Esophagus squamous epithelium (tissue), 5 donors: ENCODE measurements at places on chromosomes 3 and 15. TPM values are rescaled to one million over a fixed set of nuclear protein-coding genes. Genes with fewer than 3 reads are reported as not detected.

The FILIP1L gene
- 2.5 TPM for total RNA-seq

The BTD gene
- total RNA-seq: 10.2 TPM

GRCh38 chr3:120070263-120070981 is 23.8 kb downstream of the GSK3B start:
- H3K27ac ChIP-seq: no peak overlapping the region
- DNase-seq: no peak

GRCh38 chr3:127304121-127304744 is 16.4 kb upstream of the PRR20G start:
- peak overlapping the region; percentile 67 for H3K27ac ChIP-seq
- DNase-seq: no peak
- no peaks in the 10 kb centered on the region for H3K36me3 ChIP-seq
- no peak overlapping the region for H3K4me3 ChIP-seq
- H3K27me3 ChIP-seq: peaks cover 43% of the 10 kb centered on the region

GRCh38 chr3:143081844-143082778 is 37.5 kb upstream of the CHST2 start:
- H3K36me3 ChIP-seq: no peaks in the 10 kb centered on the region
- DNase-seq: peak; percentile 1
- no peak overlapping the region for H3K27ac ChIP-seq

The ANKUB1 gene
- not detected for total RNA-seq

DNA sequence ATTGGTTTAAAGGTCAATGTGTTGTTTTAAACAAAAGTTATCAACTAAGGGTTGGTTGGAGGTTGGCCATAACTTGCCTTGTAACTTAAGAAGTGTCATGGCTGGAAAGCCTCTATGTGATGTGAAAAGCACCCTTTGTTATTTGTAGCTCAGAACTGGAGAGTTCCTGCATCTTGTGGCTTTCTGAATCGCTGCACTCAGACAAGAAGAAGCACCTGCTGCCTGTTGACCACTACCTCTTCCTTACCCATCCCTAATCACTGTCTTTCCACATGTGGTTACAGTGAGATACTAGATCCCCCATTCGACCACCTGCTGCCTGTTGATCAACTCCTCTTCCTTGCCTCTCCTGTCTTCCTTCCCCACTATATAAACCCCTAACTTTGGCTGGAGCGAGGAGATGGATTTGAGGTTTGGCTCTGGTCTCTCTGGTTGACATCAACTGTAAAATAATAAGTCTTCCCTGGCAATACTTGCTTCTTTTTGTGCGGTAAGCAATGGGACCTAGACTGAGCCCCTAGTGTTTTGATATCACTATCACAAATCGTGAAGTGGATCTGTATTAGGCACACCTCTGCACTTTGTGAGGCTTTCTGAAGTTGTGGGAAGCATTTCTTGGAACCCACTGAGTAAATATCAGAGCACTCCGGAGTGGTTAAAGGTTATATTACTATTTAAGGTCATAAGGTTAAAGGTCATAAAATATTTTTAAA is 13.8 kb downstream of the RPL39L start:
- H3K4me1 ChIP-seq: no peaks in the 10 kb centered on the region
- DNase-seq: no peak
- H3K27ac ChIP-seq: no peak overlapping the region
- no peak overlapping the region for H3K4me3 ChIP-seq
- H3K27me3 ChIP-seq: no peaks in the 10 kb centered on the region
- H3K36me3 ChIP-seq: peaks cover 9% of the 10 kb centered on the region

GRCh38 chr3:196075013-196075412 is 6.9 kb downstream of the TFRC start:
- H3K4me3 ChIP-seq: no peak overlapping the region
- H3K36me3 ChIP-seq: peaks cover 69% of the 10 kb centered on the region
- H3K4me1 ChIP-seq: peaks cover 9% of the 10 kb centered on the region

The DZIP1L gene
- total RNA-seq: 17.4 TPM

The EFCAB12 gene
- not detected for total RNA-seq

- H3K4me1 ChIP-seq: no peaks in the 10 kb centered on the region
- no peaks in the 10 kb centered on the region for H3K36me3 ChIP-seq
- no peak for DNase-seq
- no peak overlapping the region for H3K27ac ChIP-seq
- H3K27me3 ChIP-seq: no peaks in the 10 kb centered on the region
Observed at GRCh38 chr15:23671481-23671880, 15.6 kb downstream of the NDN start.

- H3K27me3 ChIP-seq: no peaks in the 10 kb centered on the region
- no peaks in the 10 kb centered on the region for H3K4me1 ChIP-seq
- H3K4me3 ChIP-seq: no peak overlapping the region
- H3K27ac ChIP-seq: no peak overlapping the region
- no peaks in the 10 kb centered on the region for H3K36me3 ChIP-seq
Observed at GRCh38 chr15:72284781-72285180, 12.4 kb upstream of the PARP6 start.

DNA sequence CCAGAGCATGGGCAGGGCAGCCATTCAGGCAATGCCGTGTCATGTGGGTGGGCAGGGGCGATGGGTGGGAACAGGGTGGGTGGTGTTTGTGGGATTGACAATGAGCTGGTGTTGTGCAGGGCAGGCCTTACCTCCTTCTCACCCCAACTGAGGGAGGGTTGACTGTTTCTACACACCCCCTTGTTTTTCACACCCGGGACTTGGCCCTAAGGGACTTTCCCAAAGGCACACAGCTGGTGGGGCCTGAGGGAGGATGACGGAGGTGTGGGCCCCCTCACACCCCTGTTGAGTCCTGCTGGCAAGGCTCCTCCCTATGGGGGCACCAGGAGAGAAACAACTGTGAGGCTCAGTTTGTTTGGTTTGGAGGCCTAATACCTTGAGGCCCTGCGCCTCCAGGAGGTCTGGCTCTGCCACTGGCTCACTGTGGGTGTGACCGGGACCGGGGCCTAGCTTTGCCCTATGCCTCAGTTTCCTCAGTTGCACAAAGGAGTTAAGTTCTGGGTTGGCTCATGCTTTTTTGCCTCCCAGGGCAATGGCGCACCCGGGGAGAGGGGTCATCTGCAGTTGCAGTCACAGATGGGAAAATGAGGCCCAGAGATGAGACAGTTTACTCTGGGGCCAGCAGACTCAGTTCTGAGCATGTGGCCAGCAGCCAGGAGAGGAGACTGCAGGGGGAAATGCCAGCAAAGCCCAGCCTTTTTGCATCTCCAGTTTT is 5.1 kb upstream of the DNAH1 start:
- no peaks in the 10 kb centered on the region for H3K36me3 ChIP-seq
- H3K4me3 ChIP-seq: no peak overlapping the region
- H3K27ac ChIP-seq: no peak overlapping the region
- no peaks in the 10 kb centered on the region for H3K27me3 ChIP-seq
- DNase-seq: no peak

The GXYLT2 gene
- 18.1 TPM for total RNA-seq

The SENP8 gene
- 2.1 TPM for total RNA-seq

GRCh38 chr3:183662099-183662498 is 26.7 kb downstream of the KLHL24 start:
- no peak overlapping the region for H3K27ac ChIP-seq
- H3K4me1 ChIP-seq: no peaks in the 10 kb centered on the region
- no peaks in the 10 kb centered on the region for H3K36me3 ChIP-seq
- no peak for DNase-seq
- no peaks in the 10 kb centered on the region for H3K27me3 ChIP-seq

GRCh38 chr3:129107793-129108192 is 13.8 kb downstream of the RAB43 start:
- H3K4me3 ChIP-seq: no peak overlapping the region
- DNase-seq: no peak
- H3K36me3 ChIP-seq: no peaks in the 10 kb centered on the region
- H3K4me1 ChIP-seq: no peaks in the 10 kb centered on the region
- no peak overlapping the region for H3K27ac ChIP-seq
- H3K27me3 ChIP-seq: no peaks in the 10 kb centered on the region

The MORC1 gene
- not detected for total RNA-seq

DNA sequence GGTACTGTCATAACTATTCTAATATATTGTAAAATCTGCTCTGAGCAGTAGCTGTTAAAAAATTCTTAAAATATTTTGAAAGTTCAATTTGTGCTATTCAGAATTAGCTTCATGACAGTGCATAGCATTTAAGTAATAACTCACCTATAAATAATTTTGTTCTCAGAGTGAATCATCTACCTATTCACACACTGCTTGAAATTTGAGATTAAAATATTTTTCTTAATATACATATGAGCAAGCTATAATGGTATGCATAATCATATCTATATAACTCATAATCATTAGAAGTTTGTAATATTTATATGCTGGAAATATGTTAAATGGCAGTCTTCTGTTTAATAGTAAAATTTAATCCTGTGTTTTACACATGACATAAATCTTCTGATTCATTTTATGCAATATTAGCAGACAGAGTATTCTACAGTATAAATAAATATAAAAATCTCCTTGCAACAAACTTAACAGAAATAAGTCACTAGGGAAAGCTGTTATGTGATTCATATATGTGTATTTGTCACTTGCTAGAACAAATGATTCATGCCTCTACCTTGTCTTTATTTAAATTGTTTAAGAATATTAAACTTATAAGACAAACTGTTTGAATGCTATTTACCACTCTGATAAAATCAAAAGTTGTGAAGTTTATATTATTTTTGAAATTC is 710.8 kb downstream of the PLOD2 start:
- H3K27ac ChIP-seq: no peak overlapping the region
- H3K4me3 ChIP-seq: no peak overlapping the region
- no peaks in the 10 kb centered on the region for H3K4me1 ChIP-seq
- no peak for DNase-seq
- no peaks in the 10 kb centered on the region for H3K36me3 ChIP-seq
- H3K27me3 ChIP-seq: no peaks in the 10 kb centered on the region

The ZBTB20 gene
- 41.8 TPM for total RNA-seq

DNA sequence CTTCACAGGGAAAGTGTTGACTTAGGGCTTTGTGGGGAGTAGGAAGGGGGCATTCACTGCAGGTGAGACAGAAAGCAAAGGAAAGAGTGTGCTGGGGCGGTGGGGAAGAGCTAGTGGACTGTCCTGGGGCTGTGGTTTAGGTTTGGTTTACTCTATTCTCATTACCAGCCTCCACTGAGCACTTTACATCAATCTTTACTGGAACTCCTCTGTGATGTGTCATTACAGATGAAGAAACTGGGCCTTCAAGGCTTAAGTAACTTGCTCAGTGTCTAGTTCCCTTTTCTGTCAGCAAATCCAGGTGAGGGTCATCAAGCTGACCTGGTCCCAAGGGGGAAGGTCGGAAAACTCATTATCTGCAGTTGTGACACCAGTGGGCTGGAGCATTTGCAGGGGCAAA is 120.2 kb upstream of the PFN2 start:
- no peaks in the 10 kb centered on the region for H3K4me1 ChIP-seq
- H3K27ac ChIP-seq: no peak overlapping the region
- no peaks in the 10 kb centered on the region for H3K27me3 ChIP-seq
- H3K4me3 ChIP-seq: no peak overlapping the region

The DUOXA2 gene
- not detected for total RNA-seq

The EIF1B gene
- 7.4 TPM for total RNA-seq

GRCh38 chr3:161770484-161771386 is 274.1 kb downstream of the OTOL1 start:
- no peaks in the 10 kb centered on the region for H3K27me3 ChIP-seq
- H3K36me3 ChIP-seq: no peaks in the 10 kb centered on the region
- DNase-seq: no peak
- no peak overlapping the region for H3K4me3 ChIP-seq
- H3K4me1 ChIP-seq: no peaks in the 10 kb centered on the region

GRCh38 chr15:90126022-90126421 is 23.8 kb upstream of the IDH2 start:
- H3K27me3 ChIP-seq: no peaks in the 10 kb centered on the region
- H3K4me3 ChIP-seq: no peak overlapping the region
- no peaks in the 10 kb centered on the region for H3K36me3 ChIP-seq
- no peak for DNase-seq

DNA sequence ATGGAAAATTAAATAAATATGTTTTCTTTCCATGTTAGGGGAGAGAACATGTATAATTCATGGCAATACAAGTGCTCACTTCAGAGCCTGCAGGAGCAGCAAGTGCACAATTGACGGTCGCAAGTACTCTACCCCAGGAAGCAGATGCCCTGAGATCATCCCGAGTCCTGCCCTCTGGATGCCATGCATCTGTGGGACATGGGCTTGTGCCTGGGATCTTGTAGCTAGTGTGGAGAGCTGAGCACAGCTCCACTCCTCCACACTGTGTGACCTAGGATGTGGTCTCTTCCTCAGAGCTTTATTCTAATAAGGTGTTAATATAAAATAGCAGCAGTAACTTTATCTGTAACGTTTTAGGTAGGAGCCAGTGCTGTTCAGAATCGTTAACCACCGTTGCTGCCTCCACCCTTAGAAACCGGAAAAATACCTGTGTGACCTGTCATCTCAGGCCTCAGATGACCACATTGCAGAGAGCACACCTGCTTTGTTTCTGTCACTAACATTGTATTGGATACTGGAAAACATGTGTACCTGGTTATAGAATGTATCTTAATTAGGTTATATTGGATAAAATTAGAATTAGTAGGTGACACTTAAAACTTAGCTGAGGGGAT is 105.0 kb upstream of the GOLGA6L6 start:
- H3K4me3 ChIP-seq: no peak overlapping the region
- H3K4me1 ChIP-seq: no peaks in the 10 kb centered on the region
- H3K36me3 ChIP-seq: no peaks in the 10 kb centered on the region
- H3K27ac ChIP-seq: no peak overlapping the region

The TXNRD3 gene
- 8.4 TPM for total RNA-seq

The CAND2 gene
- total RNA-seq: 1.7 TPM

- H3K4me1 ChIP-seq: peaks cover 9% of the 10 kb centered on the region
- no peak for DNase-seq
- H3K4me3 ChIP-seq: no peak overlapping the region
- no peaks in the 10 kb centered on the region for H3K27me3 ChIP-seq
- H3K27ac ChIP-seq: no peak overlapping the region
- H3K36me3 ChIP-seq: no peaks in the 10 kb centered on the region
Observed at GRCh38 chr15:100934166-100934565, 15.0 kb downstream of the LRRK1 start.

GRCh38 chr3:50609071-50609762 is 2.4 kb downstream of the CISH start:
- peaks cover 98% of the 10 kb centered on the region for H3K4me1 ChIP-seq
- peak overlapping the region; percentile 84 for H3K4me3 ChIP-seq
- no peak for DNase-seq

DNA sequence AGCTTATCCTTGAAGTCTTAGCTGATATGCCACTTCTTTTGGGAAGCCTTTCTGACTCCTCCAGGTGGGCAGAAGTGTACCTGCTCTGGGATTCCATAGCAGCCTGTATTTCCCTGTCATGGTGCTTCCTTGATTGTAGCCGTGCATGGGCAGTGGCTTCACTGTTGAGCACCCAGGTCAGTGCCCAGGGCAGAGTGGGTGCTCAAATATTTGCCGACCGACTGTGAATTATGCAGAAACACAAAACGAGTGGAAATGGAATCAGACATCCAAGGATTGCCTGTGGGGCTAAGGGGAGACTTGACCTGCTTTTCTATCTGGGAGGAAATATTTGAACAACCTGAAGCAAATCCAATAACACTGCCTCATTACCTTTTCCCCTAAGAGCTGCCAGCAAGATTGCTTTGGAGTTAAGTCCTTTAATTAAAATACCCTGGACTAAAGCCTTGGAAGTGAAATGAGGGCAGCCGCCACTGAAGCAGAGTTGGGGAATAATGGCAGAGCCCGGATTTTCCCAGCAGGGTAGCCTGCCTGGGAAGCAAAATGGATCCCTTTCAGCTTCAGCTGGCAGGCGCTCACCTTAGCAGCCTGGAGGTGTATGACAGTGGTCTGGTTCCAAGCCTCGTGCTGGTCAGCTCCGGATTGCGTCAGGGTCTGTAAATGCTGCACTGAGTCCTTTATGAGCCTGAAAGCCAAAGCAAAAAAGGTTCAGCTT is 14.9 kb downstream of the ACOX2 start:
- H3K27me3 ChIP-seq: no peaks in the 10 kb centered on the region
- DNase-seq: no peak
- H3K36me3 ChIP-seq: no peaks in the 10 kb centered on the region
- H3K4me1 ChIP-seq: peaks cover 15% of the 10 kb centered on the region
- no peak overlapping the region for H3K4me3 ChIP-seq

- no peak for DNase-seq
- H3K36me3 ChIP-seq: no peaks in the 10 kb centered on the region
- peaks cover 7% of the 10 kb centered on the region for H3K4me1 ChIP-seq
Observed at GRCh38 chr15:100602823-100603393, 519 bp downstream of the ASB7 start.
